ENCODE measurements at places on chromosomes 3 and 15. TPM values are rescaled to one million over a fixed set of nuclear protein-coding genes. Genes with fewer than 3 reads are reported as not detected.

DNA sequence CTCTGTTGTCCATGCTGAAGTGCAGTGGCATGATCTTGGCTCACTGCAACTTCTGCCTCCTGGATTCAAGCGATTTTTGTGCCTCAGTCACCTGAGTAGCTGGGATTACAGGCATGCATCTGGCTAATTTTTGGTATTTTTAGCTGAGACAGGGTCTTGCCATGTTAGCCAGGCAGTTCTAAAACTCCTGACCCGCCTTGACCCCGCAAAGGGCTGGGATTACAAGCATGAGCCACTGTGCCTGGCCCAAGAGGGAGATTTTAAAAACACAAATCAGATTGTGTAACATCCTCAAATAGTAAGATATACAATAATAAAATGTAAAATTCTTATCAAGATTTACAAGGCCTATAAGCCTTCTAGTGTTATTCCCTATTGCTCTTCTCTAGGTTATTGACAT is 62.5 kb upstream of the PHLDB2 start:
- DNase-seq: no peak

- DNase-seq: peak; percentile 37
These were observed 27.0 kb upstream of the TFG start for GRCh38 chr3:100682056-100682853.

- DNase-seq: no peak
These were observed 145.9 kb downstream of the OR4M2 start for GRCh38 chr15:22226034-22226790.

GRCh38 chr3:155607761-155608160 is 137.1 kb downstream of the PLCH1 start:
- no peak for DNase-seq

Gene ACOX2
- total RNA-seq: 18.6 TPM

GRCh38 chr3:25294169-25294805 is 133.8 kb upstream of the RARB start:
- DNase-seq: no peak

GRCh38 chr3:54159917-54160316 is 37.6 kb downstream of the CACNA2D3 start:
- no peak for DNase-seq

Data from kidney (tissue), 22 donors.